ENCODE measurements at places on chromosomes 6 and 20.
A peak's percentile ranks its signal among the peaks of the same experiment; 100 is the strongest.

DNA sequence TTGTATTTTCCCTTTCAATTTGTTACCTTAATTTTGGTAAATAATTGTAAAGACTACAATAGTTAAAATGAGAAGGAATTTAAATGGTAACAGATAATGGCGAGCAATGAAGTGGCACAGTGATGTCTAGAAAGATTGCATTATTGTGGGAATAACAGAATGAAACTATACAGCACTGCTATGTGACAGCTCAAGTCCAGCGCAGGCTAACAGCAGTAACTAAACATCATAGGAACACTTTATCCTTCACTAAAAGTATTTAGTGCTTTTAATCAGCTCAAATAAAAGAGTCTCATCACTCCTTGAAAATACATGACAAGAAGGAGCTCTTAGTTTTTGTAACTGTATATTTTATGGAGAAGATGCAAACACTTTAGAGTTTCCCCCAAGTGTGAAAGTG is 190.8 kb downstream of the TENT5A start:
- no peak for DNase-seq

DNA sequence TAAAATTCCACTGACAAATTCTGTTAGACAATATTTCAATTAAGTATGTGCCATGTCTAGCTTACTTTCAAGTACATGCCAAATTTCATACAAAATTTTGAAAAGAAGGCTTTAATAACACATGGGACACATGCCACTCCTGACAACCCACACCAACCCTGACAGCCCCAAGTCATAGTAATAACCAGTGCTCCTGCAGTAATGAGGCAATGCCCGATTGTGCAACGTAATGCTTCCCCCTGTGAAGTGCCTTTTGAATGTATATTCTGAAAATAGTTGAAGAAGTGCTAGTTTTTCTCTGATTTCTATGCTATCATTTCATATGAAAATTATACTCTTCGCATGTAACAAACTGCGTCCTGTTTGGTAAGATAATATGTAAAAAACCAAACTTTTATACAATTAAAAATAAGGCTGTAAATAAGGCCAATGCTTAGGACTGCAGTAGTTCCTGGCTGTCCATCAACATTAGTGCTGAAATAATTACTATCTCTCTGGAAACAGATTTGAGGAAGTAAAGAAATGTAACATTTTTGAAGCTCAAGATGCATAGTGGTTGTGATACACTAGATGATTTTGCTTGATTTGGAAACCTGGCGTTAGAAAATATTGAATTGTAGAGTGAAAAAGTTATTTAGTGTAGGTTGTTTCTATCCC is 125.8 kb upstream of the BCLAF1 start:
- DNase-seq = no peak

- peak; percentile 51 for DNase-seq
These were observed 23.5 kb upstream of the IBTK start for GRCh38 chr6:82270881-82271635.

DNA sequence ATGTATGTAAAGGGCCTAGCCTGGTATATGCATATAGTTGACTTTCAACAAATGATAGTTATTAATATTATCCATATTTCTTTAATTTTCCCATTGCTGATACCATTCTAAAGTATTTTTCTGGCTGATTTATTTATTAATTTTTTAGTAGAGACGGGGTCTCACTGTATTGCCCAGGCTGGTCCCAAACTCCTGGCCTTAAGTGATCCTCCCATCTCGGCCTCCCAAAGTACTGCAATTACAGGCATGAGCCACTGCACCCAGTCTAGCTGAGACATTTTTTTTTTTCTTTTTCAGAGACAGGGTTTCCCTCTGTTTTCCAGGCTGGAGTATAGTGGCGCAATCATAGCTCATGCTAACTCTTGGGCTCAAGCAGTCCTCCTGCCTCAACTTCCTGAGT is 29.8 kb upstream of the MROH8 start:
- DNase-seq = no peak

- no peak for DNase-seq
These were observed 26.1 kb upstream of the ZC3H12D start for GRCh38 chr6:149510793-149511512.

GRCh38 chr20:52104546-52105441 is 86.8 kb downstream of the ZFP64 start:
- peak; percentile 57 for DNase-seq

- no peak for DNase-seq
These were observed 36.9 kb downstream of the ASXL1 start for GRCh38 chr20:32395066-32395465.
